Astrocyte (in vitro differentiated cells and primary cell): ENCODE measurements at places on chromosomes 4 and X. TPM values are rescaled to one million over a fixed set of nuclear protein-coding genes. Genes with fewer than 3 reads are reported as not detected.
A peak's percentile ranks its signal among the peaks of the same experiment; 100 is the strongest.

- peaks cover 4% of the 10 kb centered on the region for H3K4me1 ChIP-seq
- H3K36me3 ChIP-seq = peaks cover 59% of the 10 kb centered on the region
- peak; percentile 62 for DNase-seq
- H3K27me3 ChIP-seq = no peaks in the 10 kb centered on the region
- H3K27ac ChIP-seq = peak overlapping the region; percentile 15
Observed at GRCh38 chr4:56990109-56990905, 11.6 kb downstream of the POLR2B start.

DNA sequence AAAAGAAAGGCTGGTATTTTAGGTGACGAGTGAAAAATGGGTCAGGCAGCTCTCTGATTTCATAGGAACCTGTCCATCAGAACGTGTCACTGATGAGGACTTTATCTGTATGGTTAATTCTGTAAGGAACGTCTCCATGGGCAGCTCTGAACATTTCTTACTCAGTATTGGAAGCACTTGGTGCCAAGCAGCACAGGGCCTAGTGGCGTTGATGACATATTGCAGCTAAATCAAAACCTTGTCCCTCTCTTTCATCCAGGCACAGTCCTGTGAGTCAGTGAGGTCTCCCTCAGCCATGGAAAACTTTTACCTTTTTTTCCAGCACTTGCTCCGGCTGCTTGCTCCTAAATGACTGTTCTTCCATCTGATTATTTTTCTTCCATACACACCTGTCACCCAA is 301.9 kb downstream of the DHX15 start:
- H3K4me3 ChIP-seq = no peak overlapping the region
- H3K4me1 ChIP-seq = peaks cover 3% of the 10 kb centered on the region
- no peaks in the 10 kb centered on the region for H3K36me3 ChIP-seq
- H3K27ac ChIP-seq = no peak overlapping the region

DNA sequence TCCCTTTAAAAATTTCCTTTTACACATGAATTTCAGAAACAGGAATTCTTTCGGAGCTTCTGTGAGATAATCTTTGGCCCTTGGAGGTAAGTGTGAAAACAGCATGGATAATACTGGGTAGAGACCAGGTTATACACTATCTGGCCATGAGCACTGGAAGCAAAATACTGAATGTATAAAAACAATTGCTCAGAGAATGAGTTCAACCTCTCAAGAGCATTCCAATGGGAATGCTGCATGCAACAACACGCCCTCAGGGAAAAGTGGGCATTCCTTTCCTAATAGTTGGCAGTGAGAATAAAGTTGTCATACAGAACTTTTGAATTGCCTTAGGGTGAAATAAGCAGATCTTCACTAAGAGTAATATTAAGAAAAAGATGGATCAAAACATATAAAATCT is 574.8 kb upstream of the DIPK2B start:
- no peaks in the 10 kb centered on the region for H3K27me3 ChIP-seq
- H3K4me1 ChIP-seq = peaks cover 39% of the 10 kb centered on the region
- H3K27ac ChIP-seq = peak overlapping the region; percentile 91
- H3K36me3 ChIP-seq = no peaks in the 10 kb centered on the region
- peak overlapping the region; percentile 40 for H3K4me3 ChIP-seq
- peak; percentile 79 for DNase-seq

- H3K4me3 ChIP-seq = no peak overlapping the region
- peak; percentile 8 for DNase-seq
- no peak overlapping the region for H3K27ac ChIP-seq
- no peaks in the 10 kb centered on the region for H3K27me3 ChIP-seq
Observed at GRCh38 chr4:126451237-126451873, 1136.6 kb downstream of the FAT4 start.

DNA sequence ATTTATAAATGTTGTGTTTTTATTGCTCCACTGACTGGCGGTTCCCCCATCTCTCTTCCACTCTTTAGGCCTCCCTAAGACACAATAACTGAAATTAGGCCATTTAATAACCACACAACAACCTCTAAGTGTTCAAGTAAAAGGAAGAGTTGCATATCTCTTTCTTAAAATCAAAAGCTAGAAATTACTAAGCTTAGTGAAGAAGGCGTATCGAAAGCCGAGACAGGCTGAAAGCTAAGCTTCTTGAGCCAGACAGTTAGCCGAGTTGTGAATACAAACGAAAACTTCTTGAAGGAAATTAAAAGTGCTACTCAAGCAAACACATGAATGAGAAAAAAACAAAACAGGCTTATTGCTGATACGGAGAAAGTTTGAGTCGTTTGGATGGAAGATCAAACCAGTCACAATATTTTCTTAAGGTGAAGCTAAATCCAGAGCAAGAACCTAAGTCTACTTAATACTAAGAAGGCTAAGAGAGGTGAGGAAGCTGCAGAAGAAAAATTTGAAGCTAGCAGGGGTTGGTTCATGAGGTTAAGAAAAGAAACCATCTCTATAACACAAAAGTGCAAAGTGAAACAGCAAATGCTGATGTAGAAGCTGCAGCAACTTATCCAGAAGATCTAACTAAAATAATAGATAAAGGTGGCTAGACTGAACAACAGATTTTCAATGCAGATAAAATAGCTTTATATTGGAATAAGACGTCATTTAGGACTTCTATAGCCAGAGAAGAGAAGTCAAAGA is 194.0 kb upstream of the TTC29 start:
- no peaks in the 10 kb centered on the region for H3K4me1 ChIP-seq
- H3K36me3 ChIP-seq = no peaks in the 10 kb centered on the region
- no peaks in the 10 kb centered on the region for H3K27me3 ChIP-seq
- H3K27ac ChIP-seq = no peak overlapping the region

DNA sequence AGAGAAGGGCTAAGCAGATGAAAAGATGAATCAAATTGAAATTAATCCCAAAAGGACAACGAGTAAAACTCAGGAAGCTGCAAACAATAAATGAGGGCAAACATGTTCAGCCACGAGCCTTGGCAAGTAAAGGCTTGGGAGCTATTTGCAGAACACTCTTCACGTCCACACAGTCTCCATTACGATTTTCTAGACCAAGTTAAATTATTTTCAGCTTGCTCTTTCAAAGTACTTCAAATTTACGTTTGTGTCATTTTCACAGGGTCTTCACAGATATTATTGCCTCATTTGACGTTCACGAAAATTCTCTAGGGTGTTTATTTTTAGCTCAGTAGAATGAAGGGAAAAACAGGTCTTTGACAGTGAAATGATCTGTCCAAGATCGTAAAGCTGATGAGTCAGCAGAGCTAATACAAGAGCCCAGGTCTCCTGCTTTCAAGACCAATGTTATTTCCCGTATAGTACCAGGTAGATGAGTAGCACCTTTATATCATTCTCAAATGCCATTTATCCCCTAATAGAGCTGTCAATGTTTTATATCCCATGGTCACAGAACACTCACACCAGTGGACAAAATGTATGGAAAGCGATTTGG is 20.9 kb downstream of the KLB start:
- DNase-seq = no peak
- no peak overlapping the region for H3K4me3 ChIP-seq
- no peak overlapping the region for H3K27ac ChIP-seq
- H3K4me1 ChIP-seq = no peaks in the 10 kb centered on the region

PQBP1 gene
- total RNA-seq = 88.2 and 101 TPM in 2 replicates

PDE6B gene
- total RNA-seq = 2.8 and 3.7 TPM in 2 replicates

FGFR3 gene
- 3.6 and 3.9 TPM in 2 replicates for total RNA-seq

NHS gene
- 6.6 and 8.1 TPM in 2 replicates for total RNA-seq

FAM47E gene
- total RNA-seq = 0.54 and 0.84 TPM in 2 replicates

HSPA4L gene
- 8.0 and 8.9 TPM in 2 replicates for total RNA-seq
